ENCODE measurements at places on chromosomes 1 and 21.

DNA sequence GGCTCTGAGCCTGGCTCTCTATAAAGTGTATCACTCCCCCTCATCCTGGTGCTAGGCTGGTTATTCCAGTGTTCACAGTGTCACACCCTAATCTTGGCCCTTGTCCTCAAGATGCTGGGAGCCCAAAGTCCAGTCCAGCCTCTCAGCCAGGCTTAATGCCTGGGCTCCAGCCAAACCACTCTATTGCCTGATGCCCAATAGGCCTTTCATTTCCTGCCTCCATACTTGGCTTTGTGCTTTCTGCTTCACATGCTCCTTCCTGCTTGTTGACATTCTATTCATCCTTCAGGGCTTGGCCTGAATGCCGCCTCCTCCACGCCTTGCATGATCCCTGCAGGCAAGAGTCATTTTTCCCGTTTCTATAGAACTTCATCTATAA, 1.7 kb downstream of the KLHDC8A start:
- no peak for DNase-seq

GRCh38 chr1:211333906-211334305, 7.3 kb downstream of the TRAF5 start:
- DNase-seq, result no peak

DNA sequence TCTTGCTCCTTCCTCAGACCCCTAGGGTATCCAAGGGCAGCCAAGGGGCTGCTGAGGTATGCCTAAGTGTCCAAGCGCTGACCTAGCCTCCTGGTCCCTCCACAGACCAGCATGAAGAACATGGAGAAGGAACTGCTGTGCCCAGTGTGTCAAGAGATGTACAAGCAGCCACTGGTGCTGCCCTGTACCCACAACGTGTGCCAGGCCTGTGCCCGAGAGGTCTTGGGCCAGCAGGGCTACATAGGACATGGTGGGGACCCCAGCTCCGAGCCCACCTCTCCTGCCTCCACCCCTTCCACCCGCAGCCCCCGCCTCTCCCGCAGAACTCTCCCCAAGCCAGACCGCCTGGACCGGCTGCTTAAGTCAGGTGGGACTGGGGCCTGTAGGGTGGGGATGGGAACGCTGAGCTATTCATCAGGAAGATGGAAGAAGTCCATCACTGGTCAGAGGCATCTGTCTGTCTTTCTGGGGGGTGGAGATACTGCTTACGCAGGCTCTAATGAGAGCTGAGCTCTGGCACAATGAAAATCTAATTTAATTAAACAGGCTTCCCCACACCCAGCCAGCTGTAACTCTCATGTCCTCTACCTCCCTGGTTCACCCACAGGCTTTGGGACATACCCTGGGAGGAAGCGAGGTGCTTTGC, 1.8 kb downstream of the TRIM46 start:
- no peak for DNase-seq

GRCh38 chr1:17011439-17012307, at the start of gene ATP13A2:
Gene ATP13A2, minus strand, starts transcription at chr1:17011928. Its CDS starts 190 bp downstream, at chr1:17011738.
- DNase-seq, result peak; percentile 93

DNA sequence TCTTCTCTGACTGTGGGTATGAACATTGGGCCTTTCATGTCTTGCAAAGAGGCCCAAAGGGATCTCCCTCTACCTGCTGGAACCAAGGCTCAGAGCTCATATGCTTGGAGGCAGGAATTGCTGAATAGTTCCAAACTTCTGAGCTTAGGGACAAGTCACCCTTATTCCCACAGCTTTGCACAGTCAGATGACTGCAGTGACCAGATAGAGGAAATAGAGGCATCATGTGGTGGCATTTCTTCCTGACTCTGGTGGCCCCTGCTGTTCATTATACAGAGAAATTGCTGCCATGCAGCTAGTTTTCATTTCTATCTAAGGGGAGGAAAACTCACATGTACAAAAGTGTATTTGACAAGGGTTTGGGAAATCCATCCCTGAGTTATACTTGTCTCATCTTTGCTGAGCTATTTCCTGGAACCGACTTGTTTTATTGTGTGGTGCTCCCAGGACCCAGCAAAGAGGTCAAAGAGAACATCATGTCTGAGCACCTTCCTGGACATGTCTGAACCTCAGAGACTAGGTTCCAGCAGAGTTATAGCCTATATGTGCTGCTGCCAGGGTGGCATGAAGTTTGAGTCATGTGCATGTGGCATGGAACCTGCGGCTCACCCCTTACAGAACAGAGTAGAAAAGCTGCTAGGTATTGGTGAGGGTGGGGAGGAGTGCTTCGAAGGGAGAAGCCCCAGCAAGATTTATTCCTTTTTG, 131.2 kb downstream of the PIK3R3 start:
- no peak for DNase-seq

DNA sequence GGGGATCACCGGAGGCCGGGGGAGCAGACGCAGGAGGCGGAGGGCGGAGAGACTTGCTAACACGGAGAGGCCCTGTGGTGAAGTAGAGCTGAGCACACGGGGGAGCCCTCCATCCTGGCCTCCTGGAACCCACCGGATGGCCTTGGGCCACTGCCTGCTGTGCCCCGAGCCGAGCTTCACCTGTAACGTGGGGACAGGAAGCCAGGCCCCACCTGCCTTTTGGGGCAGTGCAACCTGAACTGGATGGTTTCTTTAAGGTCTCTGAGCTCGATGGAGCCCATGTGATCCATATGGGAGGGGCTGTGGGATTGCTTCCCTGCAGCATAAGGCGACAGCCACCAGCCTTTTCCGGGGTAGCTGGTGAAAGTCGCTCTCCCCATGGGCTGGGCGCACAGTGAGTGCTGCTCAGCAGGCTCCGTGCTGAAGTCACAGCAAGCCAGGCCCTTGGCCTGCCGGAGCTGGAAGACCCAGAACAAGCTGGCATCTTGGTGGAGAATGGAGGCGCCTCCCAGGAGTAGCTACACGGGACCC, 35.8 kb downstream of the TFF3 start:
- no peak for DNase-seq

GRCh38 chr1:12485231-12486058, 132.6 kb downstream of the DHRS3 start:
- no peak for DNase-seq

DNA sequence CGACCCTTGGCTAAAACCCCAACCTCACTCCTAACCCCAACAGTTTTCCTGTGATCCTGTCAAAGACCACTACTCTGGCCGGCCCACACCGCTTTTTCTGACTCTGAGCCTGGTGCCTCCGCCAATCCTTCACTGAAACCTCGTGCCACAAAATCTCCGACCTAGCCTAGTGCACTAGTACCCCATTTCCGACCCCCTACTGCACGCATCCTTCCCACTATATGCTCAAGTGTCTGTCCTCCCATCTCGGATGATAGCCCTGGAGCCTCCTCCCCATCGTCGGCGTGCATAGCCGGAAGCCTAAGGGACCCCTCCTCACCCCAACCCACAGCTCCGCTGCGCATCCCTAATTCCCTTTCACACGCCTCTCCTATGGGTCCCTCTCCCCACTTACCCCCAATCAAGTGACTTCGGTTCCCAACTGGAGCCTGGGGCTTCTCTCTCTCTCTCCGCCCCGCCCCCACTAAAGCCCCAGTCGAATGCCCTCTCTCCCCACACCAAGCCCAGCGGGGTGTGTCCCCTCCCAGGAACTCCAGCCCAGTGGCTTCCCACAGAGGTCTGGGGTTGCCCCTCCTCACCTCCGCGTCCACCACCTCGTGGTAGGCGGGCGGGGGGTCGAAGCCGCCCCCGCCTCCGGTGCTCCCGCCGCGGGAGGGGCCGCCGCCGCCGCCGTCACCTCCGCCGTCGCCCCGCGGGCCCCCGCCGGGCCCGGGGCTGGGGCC, 791 bp downstream of the USP24 start:
- DNase-seq, result peak; percentile 19

- no peak for DNase-seq
These were observed 13.0 kb downstream of the BRINP3 start for GRCh38 chr1:190464690-190465089.

- no peak for DNase-seq
These were observed 10.5 kb downstream of the KIAA1614 start for GRCh38 chr1:180923021-180923841.

GRCh38 chr1:59892841-59893811, 33.4 kb downstream of the CYP2J2 start:
- DNase-seq, result no peak

DNA sequence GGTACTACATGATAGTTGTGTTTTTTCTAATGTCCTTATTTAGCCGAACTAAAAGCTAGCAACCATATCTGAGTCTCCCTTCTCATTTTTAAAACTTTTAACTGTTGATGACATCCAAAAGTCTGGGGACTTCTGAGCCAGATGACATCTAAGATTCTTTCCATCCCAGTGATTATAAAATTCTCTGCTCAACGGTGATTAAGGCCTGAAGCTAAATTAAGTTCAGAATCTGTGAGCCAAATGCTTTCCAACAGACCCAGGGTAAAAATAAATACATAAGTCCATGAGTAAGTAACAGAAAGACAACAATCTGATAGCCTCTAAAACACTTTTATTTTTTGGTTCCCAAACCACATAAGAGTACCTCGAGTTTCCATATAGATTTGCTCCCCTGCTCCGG, 13.1 kb upstream of the PTP4A2 start:
- no peak for DNase-seq

- no peak for DNase-seq
These were observed 29.0 kb downstream of the STUM start for GRCh38 chr1:226577401-226578180.

DNA sequence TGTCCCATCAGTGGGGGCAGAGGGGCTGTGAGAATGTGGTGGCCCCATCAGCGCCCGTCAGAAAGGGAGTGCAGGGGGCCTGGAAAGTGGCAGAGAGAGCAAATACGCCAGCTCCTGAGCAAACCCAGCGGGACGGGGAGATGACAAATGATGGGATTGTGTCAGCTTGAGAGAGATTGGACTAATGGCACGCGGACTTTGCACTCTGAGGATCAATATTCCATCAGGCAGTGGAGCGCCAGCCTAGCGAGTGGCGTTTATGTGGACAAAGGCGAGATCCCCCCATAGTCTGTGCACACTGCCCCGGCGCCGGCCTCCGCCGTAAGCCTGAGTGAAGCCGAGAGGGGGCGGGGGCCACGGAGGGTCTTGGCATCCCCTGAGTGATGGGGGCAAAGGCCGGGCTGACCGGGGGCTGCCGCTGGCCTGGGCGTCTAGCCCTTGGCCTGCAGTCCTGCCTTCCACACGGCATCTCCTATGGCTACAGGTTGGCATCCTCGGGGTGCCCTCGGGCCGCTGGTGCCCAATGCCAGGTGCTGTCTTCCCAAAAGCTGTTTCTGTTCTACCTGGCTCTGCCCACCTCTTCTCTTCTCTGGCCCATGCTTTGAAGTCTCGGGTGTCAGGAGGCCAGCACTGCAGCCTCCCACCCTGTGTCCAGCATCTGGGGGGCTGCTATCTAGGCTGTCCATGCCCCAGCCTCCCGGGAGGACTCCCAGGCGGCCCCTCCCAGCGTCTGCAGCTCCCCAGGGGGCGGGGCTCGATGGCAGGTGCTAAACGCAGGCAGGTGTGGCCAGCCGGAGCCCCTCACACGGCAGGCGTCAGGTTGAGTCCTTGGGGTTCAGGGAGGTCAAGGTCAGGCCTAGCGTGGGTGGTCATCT, 46.5 kb downstream of the PRDM16 start:
- DNase-seq, result no peak

- DNase-seq, result no peak
These were observed 8.7 kb downstream of the IL12RB2 start for GRCh38 chr1:67316180-67316902.

- no peak for DNase-seq
These were observed 12.8 kb upstream of the KLF17 start for GRCh38 chr1:44105810-44106209.

GRCh38 chr1:151583796-151584195, 28.1 kb upstream of the SNX27 start:
- DNase-seq, result no peak

DNA sequence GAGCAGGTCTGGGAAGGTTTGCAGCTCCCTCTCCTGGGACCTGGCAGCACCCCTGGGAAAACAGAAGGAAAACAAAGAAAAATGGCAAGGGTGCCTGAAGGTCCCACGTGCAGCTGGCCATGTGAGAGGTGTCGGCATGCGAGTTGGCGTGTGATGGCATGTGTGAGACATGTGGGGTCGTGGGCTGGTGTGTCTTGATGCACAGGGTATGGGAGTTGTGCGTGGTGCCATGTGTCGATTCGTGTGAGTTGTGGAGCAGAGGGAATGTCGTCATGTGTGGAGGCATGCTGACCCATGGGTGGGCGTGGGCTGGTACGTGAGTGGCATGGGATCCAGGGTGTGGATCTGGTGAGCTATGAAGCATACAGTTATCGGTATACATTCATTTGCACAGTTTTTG, 1.3 kb downstream of the HPCA start:
- no peak for DNase-seq

- no peak for DNase-seq
These were observed 175.8 kb downstream of the APP start for GRCh38 chr21:25994758-25995163.

- DNase-seq, result no peak
These were observed 32.8 kb upstream of the PRELP start for GRCh38 chr1:203442821-203443220.

- no peak for DNase-seq
These were observed 19.2 kb downstream of the HOOK1 start for GRCh38 chr1:59833991-59834390.

DNA sequence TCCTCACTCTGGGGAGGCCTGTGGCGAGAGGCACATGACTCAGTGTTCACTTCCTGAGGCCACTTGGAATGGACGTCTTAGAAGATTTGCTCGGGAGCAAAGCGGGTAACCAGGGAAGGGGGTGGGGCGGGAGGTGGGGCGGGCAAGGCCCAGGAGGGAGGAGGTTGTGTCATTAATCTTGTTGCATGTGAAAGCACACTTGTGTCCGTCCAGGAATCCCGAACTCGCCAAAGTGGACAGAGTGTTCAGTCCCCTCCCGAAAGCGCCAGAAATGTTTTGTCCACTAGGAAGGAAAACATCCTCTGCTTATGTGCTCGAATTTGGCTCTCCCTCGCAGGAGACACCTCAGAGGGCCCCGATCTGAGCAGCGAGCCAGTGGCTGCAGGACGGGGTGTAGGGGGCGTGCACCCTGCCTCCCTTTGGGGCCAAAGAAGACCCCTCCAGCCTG, 84.2 kb downstream of the SPSB1 start:
- no peak for DNase-seq

DNA sequence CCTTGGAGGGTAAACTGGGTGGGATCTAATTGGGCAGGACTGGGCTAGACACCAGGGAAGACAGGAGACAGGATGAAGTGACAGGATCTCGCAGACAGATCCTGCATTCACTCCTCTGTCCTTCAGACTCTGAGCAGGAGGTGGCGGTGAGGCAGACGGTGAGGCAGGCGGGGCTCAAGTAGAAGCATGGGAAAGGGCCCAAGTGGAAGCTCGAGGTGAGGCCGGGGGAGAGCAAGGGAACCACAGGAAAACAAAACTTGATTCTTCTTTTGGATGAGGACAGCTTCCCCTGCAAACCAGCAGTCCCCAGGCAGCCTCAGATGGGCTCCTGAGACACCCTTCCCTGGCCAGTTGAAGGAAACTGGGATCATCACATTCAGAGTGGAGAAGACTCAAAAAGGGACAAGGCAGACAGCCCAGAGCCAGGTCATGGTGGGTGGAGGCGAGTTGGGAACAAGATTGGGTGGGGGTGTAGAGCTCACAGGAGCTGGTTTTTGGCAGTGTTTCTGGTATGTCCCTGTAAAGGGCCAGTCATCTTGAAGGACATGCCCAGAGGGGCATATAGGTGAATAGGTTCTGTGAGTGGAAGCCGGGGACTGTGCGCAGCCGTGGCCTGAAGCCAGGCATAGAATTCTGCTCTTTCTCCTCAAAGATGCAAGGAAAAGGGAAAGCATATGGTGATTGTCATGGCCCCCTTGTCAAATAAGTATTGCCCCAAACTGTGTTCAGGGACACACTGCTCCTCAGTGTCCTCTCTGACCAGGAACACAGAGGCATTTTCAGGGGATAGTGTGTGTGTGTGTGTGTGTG, 18.0 kb downstream of the INKA2 start:
- DNase-seq, result no peak

- DNase-seq, result no peak
These were observed 14.5 kb downstream of the TBX15 start for GRCh38 chr1:118973531-118974137.

All from GM12891 (cell line).